KG1 (cell line): ENCODE measurements at places on chromosomes 7 and 10.

- no peak for DNase-seq
These were observed 110.0 kb downstream of the CUX1 start for GRCh38 chr7:101927389-101927788.

GRCh38 chr10:61020420-61021158 lies 76.6 kb upstream of the RHOBTB1 start:
- DNase-seq, result no peak

DNA sequence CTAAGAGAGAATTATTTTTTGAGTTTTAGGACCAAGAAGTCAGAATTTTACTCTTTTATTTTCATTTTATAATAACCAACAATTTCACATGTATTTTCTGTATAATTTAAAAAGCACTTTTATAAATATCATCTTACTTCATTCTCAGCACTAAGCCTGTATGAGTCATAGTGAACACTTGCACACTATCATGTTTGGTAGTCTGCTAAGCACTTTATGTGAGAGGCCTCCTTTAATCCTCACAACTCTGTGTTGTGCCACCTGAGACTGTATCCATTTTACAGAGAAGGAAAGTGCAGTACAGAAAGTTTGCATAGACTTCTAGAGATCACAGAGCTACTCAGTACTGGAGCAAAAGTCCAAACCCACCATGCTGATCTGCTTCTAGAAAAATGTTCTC lies 939.6 kb downstream of the NRG3 start:
- no peak for DNase-seq

DNA sequence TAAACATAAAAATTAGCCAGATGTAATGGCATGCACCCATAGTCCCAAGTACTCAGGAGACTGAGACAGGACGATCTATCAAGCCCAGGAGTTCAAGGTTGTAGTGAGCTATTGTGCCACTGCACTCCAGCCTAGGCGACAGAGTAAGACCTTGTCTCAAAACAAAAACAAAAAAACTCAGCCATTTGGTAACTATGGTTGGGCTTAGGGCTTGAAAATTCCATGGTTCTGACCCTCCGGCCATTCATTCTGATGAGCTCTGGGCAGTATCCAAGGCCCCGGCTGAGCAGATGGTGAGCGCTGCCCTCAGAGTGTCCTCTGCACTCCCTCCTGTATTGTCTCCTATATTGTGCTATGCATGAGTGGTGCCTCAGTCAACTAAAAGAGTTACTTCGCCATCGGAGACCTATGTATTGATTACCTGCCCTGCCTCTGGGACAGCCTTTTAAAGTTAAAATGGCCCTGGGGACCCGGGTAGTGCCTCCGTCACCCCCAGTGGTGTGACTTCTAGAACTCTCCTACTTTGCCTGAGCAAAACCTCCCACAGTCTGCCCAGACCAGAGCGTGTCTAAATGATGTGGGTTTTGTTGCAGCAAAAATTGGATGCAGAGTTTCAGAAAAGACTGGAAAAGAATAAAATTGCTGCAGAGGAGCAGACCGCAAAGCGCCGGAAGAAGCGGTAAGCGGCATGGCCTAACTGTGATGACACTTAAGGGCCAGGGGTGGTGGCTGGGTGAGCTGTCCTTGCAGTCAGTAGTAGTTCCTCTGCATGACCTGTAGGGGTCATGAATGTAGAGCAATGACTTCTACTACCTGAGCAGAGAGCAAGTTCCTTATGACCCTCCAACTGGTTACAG lies 8.1 kb downstream of the PRKRIP1 start:
- DNase-seq, result no peak

GRCh38 chr10:105041956-105042355 lies 400.9 kb downstream of the SORCS3 start:
- DNase-seq, result no peak

DNA sequence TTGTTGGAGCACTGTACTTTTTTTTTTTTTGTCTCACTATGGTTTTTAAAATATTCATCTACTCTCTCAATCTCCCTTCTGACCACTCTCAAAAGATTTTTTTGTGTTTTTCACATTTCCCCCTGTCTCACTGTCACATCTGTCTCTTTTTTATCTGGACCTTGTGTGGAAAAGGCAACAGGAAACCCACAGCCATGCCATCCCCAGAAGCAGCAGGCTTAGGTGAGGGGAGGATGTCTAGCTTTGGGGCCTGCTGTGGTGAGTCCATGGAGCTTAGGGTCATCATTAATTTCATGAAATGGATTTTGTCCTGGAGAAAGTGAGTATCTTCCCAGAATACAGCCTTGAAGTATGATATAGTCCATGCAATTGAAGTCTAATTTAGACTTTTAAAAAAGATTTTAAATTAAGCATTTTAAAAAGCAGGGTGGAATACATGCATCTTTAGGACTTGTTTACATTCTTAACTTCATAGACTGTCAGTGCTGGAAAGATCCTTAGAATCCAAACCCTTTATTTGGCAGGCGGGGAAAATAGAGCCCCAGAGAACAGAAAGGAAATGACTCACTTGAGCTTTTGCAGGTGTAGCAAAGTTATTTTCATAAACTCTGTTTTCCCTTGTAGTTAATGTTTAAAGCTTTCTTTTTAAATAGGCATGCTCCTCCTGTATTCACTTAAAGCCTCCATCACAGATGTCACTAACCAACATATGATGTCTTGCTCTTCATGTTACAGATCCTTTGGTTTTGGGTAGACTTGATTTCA lies 25.1 kb downstream of the MINDY4 start:
- no peak for DNase-seq

GRCh38 chr10:91613411-91614187 lies 19.3 kb downstream of the PPP1R3C start:
- DNase-seq, result no peak

- DNase-seq, result no peak
These were observed 6.5 kb upstream of the LEP start for GRCh38 chr7:128234476-128235026.

DNA sequence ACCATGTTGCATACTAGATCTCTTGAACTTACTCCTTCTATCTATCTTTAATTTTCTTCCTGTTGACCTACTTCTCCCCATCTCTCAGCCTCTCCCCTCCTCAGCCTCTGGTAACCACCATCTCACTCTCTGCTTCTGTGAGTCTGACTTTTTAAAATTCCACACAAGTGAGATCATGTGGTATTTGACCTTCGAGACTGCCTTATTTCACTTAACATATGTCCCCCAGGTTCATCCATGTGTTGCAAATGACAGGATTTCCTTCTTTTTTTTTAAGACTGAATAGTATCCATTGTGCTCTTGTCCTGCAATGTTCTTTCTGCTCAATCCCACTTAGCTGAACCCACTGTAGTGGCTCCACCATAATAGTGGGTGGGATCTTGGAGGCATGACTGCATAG lies 51.4 kb upstream of the DNAJC1 start:
- no peak for DNase-seq

DNA sequence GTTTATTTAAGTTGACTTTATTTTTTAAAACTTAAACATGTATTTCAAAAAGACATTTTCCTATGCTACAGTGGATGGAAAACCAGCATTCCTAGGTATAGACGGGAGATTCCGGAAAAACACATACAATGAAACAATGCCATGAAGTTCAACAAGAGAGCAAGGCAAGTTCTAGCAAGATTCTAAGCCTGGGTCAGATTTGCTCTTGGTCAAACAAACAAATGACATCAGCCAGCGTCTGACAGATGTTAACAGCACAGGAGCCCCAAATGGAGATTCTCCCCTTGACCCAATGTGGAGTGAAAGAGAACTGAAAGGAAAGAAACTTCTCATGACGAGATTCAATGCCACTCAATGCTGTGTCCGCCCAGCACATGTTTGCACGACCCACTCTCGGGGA lies 149.9 kb downstream of the NEURL1 start:
- DNase-seq, result no peak

DNA sequence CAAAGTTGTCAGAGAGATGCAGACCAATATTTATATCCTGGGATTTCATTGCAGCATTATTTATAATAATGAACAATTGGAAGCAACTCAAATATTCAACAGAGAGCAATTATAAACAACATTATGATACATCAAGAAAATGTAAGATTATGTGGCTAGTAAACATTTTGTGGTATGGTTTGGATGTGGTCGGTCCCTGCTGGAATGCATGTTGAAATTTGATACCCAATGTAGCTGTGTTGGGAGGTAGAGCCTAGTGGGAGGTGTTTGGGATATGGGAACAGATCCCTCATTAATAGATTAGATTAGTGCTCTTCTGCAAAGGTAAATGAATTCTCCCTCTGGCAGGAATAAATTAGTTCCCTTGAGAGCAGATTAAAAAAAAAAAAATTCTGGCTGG lies 350.9 kb downstream of the ANKRD30A start:
- no peak for DNase-seq

DNA sequence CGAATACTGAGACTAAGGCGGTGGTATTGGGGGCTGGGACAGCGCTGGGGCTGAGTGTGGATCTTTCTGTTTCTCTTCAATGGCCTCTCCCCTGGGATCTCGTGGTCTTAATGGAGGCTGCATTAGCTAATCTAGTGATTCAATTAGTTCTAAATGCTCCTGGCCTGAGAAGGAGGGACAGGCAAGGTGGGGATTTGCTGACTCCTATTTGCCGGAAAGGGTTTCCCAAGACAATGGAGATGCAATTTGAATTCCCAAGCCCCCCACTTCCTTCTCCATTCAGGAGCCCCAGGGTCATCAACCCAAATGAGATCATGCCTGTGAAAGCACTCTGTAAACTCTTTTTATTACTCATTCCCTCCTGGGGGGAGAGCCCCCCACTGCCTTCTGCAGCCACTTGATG lies 111.7 kb upstream of the PLXNA4 start:
- DNase-seq, result no peak

DNA sequence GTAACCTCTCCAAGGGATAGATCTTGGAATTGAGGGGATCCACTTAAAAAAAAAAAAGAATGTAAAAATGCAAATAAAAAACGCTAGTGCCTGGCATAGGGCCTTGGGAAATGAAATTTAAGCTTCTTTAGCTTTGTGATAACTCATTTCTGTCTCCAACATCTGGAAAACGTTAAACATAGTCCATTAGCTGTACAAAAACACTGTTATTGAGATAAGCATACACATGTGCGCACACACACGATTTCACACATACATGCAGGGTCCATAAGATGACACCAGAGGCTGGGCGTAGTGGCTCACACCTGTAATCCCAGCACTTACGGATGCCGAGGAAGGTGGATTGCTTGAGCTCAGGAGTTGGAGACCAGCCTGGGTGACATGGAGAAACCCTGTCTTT lies 13.7 kb upstream of the CUL2 start:
- no peak for DNase-seq

DNA sequence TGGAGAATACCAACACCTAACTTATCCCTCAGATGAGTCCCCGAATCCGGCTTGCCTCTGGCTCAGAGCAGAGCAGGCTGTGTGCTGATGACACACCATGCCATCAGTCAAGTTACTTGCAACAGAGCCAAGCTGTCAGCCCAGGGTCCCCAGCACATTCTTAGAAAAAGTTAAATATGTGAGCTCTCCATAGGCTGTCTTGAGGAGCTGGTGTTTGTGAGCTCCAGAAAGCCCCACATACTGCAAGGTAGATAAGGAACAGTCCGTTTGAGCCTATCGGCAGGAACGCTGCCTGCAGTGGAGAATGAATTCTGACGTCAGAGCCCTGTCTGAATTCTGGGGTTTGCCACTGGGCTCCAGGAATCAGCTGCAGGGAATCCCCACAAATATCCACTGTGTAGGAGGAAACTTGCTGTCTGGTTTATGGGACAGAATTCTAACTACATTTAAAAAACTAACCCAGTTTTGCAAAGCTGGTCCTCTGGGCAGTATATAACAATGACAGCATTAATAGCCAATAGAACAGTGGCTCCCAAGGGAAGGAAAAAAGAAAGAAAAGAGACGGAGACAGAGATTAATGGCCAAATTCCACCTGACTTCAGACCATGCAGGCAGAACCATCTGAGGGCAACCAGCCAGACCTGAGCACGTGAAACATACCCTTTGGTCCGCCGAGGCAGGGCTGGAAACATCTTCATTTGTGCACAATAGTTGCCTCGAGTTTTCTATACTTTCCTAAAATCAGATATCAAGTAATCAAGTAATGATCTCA lies 3.6 kb downstream of the SFXN4 start:
- DNase-seq, result no peak

DNA sequence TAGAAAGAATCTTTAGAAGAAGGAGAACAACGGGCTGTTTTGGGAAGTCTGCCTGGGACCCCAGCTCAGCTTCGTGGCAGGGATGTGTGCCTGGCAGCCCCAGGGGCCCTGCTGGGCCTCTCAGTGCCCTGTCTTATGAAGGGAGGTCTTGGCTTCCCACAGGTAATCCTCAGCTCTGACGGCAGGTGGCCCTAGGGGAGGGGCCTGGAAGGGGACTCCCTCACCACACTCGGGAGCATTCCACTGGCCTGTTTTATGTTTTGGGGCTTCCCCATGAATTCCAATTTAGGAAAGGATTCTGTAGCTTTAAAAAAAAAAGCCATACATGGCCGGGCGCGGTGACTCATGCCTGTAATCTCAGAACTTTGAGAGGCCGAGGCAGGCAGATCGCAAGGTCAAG lies 3.0 kb upstream of the DMBT1 start:
- no peak for DNase-seq

DNA sequence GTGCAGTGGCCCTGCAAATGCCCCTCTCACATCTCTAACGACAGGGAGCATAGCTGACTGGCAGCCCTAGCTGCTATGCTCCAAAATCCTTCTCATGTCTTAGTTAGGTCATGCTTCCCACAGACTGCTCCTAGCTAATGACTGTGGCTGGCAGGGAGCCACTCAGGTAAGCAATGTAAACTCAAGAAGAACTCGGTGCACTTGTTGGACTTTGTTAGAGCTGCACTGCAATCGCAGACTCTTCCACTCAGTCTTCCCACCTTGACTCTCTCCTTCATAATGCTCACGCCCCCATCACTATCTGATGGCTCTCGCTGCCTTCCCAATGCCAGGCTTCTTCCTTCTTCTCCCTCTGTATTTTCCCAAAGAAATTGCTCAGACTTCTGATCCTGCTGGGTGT lies 24.0 kb downstream of the OR9A2 start:
- no peak for DNase-seq

GRCh38 chr7:72334066-72334465 lies 78.1 kb downstream of the CALN1 start:
- DNase-seq, result peak; percentile 43

DNA sequence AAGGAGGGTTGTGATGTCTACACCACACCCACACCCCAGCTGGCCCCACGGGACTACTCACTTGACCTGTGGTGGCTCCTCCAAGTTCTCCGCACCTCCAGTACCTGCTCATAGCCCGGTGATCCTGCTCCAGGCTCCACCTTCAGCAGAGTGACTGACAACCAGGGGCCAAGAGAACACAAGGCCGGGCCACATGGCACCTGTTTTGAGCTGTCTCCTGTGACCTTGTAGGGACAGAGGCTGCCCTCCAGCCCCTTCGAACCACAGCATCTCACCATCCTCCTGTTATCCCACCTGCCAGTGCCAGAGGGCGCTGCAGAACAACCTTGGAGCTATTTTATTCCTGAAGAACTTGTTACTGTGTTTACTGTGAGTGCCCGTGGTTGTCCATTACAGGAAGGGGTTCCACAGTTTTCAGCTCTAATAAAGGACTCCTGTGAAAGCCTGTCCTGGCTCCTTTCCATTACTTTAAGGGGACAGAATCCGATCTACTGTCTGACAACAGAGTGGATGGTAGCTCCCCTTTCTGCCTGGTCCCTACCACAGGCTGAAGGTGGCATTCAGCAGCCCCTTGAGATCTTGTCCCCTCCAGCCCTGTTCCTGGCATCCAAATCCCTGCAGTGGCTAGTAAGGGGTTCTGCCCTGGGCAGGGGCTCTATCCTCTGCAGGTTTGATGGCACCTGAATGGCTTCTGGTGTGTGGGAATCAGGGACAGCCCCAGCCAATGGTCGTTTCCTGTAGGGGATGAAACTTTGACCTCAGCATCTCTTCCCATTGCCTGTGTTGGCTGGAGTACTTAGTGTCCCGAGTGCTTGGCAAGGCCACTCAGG lies 50.8 kb downstream of the C10orf120 start:
- no peak for DNase-seq
